Stimulated activated naive CD4-positive, alpha-beta T cell treated with Interleukin-2 at 50 U/mL for 16 hours (primary cell): ENCODE measurements at places on chromosomes 7 and 10.

DNA sequence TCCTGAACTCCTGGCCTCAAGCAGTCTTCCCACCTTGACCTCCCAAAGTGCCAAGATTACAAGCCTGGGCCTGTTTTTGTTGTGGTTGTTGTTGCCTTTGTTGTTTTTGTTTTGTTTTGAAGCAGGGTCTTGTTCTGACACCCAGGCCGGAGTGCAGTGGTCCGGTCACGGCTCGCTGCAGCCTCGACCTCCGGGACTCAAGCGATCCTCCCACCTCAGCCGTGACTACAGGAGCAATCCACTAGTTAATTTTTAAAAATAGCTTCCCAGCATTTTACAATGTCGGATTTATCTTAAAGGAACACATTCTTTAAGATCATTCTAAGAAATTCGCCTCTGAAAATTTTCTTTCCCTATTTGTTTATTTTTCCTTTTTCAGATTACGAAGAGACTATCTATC, 27.7 kb upstream of the AP5Z1 start:
- DNase-seq: no peak

DNA sequence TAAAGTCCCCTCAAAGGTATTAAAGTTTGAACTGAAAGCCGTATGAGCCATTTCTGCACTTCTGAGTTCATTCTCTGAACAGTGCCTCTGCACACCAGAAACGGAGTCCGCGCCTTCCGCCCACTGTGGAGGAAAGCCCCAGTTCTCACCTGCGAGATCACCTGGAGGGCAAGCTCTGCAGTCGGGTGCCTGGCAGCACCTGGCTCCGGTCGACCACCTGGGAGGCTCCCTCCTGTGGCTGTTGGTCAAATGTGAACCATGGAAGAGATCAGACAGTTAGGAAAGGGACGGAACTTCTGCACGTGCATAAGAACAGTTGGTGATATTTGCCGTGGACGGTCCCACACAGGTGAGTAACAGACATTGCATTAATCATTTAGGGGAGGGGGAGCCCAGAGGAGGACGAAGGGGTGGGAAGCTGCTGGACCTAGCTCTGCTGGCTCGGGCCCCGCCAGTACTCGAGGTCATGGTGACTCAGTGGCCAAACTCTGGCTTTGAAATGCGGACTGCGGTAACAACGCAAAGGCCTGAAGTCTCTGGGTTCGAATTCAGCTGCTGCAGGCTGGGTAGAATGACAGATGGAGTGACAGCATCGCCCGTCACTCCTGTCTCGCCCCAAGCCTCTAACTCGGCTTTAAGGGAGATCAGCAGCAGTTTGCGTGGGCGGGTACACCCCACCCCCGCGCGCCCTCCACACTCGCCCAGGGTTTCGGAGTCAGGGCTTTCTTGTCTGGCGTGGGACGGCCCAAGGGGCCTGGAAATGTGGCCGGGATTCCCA, 1.7 kb upstream of the DPYSL4 start:
- DNase-seq: no peak

- DNase-seq: no peak
These were observed 144.2 kb downstream of the BMS1 start for GRCh38 chr10:42926843-42927242.

- no peak for DNase-seq
These were observed 9.6 kb upstream of the NDUFB2 start for GRCh38 chr7:140686921-140687320.

DNA sequence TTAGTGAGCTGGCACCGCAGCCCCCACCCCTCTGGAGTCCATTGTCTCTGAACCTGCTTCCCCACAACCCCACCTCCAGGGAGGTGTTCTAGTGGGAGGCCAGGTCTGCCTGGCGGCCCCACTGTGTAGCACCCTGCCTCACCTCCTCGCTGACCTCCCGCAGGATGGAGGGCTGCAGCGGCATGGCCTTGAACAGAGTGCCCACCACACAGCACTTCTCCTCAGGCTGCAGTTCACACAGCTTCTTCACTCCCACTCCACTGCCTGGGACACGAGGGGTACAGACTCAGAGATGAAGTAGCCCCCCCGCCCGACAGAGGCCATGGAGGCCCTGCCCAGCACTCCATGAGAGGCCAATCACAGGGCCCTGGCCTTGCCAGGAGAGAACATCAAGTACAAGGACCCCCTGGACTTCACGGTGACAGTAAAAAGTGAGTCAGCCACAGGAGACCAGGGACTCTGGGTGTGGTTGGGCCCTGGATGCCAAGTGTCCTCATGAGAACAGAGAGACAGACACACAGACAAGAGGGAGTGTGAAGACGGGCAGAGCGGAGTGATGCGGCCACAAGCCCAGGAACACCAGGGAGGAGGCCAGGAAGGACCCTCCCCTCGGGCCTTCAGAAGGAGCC, 5.4 kb downstream of the POLD2 start:
- DNase-seq: no peak

- DNase-seq: peak; percentile 11
These were observed 12.0 kb downstream of the LSM8 start for GRCh38 chr7:118195837-118196474.

DNA sequence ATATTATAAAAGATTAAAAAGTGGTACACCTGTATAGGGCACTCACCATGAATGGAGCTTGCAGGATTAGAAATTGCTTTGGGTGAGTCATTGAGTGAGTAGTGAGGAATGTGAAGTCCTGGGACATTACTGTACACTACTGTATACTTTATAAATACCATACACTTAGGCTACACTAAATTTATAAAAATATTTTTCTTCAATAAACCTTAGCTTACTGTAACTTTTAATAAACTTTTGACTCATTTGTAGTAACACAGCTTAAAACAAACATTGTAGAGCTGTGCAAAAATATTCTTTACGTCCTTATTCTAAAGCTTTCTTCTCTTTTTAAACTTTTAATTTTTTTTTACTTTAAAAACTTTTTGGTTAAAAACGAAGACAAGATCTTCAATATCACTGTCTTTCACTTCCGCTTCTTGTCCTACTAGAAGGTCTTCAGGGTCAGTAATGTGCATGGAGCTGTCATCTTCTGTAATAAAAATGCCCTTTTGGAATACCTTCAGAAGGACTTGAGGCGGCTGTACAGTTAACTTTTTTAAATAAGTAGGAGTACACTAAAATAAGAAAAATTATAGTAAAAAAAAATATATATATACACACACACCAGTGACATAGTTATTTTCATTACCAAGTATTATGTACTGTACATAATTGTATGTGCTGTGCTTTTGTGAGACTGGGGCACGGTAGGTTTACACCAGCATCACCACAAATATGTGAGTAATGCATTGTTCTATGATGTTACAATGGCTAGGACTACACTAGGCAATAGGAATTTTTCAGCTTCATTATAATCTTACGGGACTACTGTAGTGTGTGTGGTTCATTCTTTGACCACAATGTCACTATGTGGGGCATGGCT, 3.5 kb downstream of the STK31 start:
- DNase-seq: no peak

- no peak for DNase-seq
These were observed 1.5 kb downstream of the MAFK start for GRCh38 chr7:1531979-1532455.

GRCh38 chr10:124016804-124017375, 76.5 kb downstream of the CHST15 start:
- DNase-seq: no peak

DNA sequence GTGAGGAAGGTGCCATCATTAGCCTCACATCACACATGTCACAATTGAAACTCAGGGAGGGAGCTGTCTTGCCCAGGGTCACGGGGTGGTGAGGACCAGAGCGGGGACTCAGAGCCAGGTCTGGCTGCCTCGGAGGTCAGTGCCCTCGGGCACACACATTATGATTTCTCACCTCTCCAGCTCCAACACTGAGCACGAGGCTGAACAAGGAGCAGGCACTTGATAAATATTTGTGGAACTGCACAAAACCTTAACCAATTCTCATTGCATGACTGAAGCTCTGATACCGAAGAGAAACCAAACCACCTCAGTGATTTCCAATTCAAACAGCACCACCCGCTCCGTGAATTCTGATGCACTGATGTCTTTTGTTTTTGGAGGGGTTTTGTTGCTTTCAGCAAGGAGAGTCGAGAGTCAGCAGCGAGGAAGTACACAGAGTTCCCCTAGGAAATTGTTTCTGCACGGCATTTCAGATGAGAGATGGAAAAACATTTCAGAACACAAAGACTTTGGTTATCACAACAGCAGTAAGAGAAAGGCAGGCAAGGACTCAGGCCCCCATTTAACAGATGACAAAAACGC, 55.3 kb upstream of the ZMIZ1 start:
- DNase-seq: no peak

DNA sequence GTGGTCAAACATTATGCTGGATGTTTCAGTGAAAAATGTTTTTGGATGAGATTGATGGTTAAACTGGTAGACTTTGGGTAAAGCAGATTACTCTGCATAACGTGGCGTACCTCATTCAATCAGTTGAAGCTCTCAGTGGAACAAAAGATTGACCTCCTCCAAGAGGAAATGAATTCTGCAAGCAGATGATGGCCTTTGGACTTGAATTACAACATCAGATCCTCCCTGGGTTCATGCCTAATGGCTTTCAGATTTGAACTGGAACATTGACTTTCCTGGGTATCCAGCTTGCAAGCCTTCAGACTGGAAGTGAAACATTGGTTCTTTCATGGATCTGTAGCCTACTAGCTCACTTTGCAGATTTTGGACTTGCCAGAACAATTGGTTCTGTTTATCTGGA, 169.3 kb upstream of the MALRD1 start:
- DNase-seq: no peak

DNA sequence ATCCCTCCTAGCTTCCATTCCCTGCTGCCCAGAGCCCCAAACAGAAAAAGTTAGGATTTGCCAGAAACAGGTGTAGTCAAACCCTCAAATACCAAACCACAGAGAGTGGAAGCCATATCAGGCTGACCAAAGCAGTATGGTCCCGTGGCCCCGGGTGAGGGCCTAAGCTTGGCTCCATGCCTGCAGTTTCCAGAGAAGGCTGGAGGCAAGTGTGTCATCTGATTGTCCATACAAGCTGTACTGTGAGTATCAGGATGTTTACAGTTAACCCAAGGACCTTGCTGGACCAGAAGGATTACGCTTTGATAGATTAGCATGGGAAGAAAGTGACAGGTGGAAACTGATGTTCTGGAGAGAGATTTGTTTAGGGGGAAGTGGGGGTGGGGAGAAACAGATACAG, 96.3 kb downstream of the PRKAG2 start:
- DNase-seq: no peak

DNA sequence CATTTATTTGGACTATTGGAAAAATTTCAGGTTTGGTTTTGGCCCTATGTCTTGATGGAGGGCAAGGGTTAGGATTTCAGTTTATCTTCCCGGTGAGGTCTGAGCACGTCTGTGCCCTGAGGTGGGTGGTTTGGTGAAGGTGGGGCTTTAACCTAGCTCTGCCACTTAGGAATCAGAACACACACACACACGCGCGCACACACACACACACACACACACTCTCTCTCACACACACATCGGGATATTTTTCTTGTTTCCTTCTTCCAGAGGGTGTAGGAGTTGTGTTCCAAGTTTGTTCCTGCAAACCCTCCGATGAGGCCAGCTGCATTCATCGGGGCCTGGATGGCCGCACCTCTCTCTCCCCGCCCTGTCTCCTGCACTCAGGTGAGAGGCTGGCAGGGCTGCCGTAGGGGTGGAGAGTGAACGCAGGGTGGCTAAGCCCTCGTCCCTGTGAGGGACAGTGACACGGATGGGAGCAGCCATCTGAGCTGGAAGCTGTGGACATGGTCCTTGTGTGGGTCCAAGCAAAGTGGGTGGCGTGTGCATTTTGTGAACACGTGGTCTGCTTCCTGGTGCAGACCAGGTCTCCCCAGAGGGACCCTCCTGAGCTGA, 34.2 kb downstream of the CHST12 start:
- DNase-seq: no peak

- DNase-seq: no peak
These were observed 10.3 kb downstream of the WAPL start for GRCh38 chr10:86511027-86511865.

- no peak for DNase-seq
These were observed 222.6 kb downstream of the ADARB2 start for GRCh38 chr10:1514681-1515080.

- no peak for DNase-seq
These were observed 36.6 kb upstream of the ZNRF2 start for GRCh38 chr7:30247541-30248401.

GRCh38 chr7:26580711-26581110, 283.7 kb downstream of the SKAP2 start:
- DNase-seq: no peak

- no peak for DNase-seq
These were observed 36.9 kb upstream of the FAM20C start for GRCh38 chr7:155469-155900.

GRCh38 chr7:122515404-122515803, 183.5 kb downstream of the RNF133 start:
- no peak for DNase-seq

DNA sequence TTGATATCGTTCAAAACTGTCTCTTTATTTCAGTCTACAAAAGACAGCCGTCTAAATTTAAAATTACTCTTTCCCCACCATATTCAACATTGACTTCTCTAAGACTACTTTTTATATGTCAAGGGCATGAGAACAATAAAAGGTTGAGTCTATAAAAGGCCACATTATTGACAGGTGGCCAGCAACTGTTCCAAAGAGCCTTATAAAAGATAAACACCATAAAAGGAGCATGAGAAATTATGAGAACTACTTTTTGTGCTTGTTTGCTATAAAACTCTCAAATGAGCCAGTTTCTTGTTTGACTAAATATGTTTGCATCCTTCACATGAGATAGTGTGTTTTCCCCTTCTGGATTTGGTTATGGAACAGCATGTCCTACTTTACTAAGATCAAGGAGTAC, 189.2 kb downstream of the THSD7A start:
- DNase-seq: no peak

DNA sequence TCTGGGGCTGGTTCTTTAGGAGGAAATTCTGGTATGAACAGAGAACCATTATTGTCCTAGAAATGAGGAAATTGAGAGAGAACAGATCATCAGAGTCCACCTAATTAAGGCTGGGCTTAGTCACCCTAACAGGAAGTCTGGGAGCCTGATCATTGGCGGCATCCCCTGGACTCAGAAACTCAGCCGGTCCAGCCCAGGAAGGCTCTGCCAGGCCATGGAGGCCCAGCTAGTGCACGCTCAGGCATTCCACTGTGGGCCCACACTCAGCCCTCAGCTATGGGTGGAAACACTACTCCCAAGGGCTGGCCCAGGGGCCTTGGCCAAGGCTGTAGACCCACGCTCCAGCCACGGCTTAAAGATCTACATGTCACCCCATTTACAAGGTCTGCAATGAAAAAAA, 109.2 kb downstream of the PTPN20 start:
- DNase-seq: no peak

DNA sequence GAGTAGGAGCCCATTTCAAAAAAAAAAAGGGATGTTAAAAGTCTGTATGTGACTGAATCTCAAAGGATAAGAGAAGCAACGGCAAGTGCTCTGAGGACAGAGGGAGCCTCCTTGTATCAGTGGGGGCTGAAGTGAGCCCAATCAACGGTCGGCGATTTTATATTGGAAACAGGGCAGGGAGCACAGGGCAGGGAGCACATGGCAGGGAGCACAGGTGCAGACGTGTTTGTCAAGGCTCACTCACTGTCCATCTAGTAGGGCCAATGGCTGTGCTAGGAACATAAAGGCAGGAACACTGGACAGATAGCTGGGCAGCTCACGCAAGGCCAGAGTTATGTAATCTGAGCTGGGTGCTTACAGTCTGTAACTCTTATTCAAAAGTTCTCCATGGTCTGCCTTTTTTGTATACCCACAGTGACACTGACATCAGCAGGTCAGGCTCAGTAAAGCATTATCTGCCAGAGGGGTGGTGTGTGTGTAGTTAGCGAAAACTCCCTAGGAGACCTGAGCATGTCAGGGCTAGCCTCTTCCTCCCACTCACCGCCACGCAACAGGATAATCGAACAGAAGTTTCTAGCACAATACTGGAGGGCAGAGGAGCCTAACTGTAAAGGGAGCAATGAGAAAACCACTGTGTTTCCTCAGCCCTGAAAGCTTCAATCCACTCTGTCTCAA, 15.4 kb downstream of the AKR1B1 start:
- DNase-seq: no peak
